Activated CD8-positive, alpha-beta memory T cell treated with anti-CD3 and anti-CD28 coated beads for 1 hour (primary cell): ENCODE measurements at places on chromosomes 4 and X.

GRCh38 chr4:30763321-30763727 lies 43.2 kb downstream of the PCDH7 start:
- no peak for DNase-seq

GRCh38 chr4:22030307-22030706 lies 81.7 kb upstream of the KCNIP4 start:
- DNase-seq = no peak

DNA sequence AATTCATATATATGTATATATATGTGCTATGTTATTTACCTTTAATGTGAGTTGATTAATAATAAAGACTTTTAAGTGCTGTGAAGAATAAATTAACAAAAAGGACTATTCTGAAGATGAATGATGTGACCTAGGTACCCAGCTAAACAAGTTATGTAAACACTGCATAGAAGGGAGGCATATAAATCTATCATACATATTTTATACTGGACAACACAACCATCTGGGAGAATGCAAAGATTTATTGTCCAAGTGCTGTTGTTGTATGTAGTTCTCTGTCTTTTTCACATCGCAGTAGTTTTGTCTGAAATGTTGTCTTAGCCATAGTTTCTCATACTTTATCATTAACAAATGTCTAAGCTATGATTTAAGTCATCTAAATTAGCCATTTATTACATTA lies 337.6 kb downstream of the PCDH18 start:
- DNase-seq = no peak

DNA sequence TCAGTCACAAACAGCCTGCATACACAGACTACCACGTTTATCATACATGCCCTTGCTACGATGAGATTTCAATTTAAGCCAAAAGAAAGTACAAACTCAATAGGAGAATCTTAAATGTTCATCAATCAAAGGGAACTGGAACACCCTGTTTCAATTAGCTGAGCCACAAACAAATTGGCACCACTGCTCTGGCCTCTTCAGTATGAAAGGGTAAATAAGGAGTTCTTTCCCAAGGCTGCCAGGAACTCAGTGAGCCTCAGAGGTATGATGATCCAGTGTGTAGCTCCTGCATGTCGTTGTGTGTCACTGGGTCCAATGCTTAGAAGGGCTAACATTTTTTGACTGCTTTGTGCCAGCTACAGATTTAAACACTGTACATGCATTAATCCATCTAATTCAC lies 5.4 kb downstream of the RNF150 start:
- no peak for DNase-seq

DNA sequence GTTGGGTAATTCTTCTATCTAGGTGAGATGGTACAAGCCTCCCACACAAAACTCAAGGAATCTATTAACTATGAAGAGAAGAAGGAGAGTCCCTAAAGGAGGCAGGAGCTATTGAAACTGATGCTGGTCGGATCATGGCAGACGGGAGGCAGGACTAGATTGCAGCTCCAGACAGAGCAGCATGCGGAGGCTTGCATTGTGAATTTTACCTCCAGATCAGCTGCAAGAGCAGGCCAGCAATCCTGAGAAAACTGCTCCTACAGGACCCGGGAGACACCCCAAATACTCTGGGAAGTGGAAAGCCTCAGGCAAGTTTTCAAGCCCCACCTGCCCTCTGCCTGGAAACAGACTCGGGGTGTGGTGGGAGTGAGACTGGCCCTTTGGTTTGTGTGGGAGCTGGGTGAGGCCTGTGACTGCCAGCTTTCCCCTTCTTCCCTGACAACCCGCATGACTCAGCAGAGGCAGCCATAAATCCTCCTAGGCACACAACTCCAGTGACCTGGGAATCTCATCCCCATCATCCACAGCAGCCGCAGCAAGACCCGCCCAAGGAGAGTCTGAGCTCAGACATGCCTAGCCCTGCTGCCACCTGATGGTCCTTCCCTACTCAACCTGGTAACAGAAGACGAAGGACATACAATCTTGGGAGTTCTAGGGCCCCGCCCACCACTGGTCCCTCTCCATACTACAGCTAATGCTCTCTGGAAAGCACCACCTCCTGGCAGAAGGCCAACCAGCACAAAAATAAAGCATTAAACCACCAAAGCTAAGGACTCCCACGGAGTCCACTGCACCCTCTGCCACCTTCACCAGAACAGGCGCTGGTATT lies 30.9 kb downstream of the GATB start:
- DNase-seq = no peak

DNA sequence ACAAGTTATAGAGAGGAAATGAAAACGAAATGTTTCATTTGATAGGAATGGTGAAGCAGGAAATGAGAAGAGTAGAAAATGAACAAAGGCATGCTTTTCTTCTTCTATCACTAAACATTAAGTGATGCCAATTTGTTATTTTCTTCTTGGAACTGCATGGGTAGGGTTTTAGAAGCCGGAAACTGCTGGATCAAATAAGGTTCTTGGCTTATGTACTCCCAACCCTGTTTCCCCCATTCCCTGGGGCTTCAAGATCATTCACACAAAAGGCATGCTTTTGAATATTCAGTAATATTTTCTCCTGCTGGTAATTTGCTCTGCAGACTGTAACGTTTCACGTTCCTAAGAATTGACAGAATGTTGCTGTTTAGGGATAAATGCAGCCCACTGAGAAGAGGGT lies 224.1 kb downstream of the NLGN4X start:
- DNase-seq = no peak

- no peak for DNase-seq
Observed at GRCh38 chr4:143743591-143743990, 43.1 kb upstream of the FREM3 start.

- no peak for DNase-seq
Observed at GRCh38 chr4:118280501-118281218, 72.1 kb downstream of the PRSS12 start.

- no peak for DNase-seq
Observed at GRCh38 chrX:38400389-38400910, 48.0 kb downstream of the OTC start.

DNA sequence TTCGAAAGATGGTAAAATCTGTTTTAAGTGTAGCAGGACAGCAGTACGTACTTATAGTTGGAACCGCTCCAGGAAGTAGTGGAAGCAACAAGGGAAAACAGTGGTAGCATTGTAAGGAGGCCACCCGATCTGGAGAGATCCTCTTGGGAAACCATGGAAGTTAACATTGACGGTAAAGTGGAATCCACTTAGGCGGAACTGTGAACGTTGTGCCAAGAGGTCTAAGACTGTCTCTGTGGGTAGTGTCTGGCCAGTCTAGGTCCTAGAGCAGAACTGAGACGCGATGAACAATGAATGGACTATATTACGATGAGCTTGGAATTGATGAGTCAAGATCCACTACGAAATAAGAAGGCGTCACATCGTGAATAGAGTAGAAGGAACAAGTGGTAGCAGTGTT lies 124.0 kb downstream of the TENM3 start:
- no peak for DNase-seq

DNA sequence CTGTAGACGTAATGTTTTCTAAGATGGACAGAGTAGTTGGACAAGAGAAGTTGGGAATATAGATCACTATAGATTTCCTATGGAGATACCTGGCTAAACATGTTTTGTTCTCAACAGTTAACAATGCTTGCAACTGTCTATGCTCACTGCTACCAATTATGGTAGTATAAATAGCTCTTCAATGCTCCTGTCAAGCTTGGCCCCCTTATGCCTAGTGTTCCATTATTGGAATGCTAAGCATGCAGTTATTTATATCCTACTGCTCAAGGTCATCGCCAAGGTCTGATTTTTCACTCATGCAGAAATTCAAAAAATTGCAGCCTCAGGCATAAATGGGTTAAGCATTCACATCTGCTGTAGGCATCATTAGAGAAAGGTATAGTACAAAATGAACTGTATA lies 519.0 kb downstream of the IL15 start:
- no peak for DNase-seq

GRCh38 chr4:137623013-137623412 lies 90.7 kb upstream of the PCDH18 start:
- DNase-seq = no peak
